ENCODE measurements at places on chromosomes 5 and 9.
A peak's percentile ranks its signal among the peaks of the same experiment; 100 is the strongest.

DNA sequence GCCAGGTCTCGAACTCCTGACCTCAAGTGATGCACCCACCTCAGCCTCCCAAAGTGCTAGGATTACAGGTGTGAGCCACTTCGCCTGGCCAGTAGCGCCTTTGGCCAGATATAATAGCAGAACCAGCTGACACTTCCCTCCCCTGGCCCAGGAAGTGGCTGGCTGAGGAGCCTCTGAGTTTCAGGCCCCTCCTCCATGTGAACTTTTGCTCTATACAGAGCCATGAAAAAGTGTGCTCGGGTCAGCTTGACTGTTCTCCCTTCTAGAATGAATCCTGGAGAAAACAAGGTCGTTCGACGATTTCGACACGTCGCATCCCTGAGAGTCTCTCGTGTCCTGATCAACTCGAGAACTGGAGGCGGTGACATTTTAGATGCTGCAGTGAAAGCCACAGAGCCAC lies 8.6 kb upstream of the ZDHHC12 start:
- DNase-seq: no peak

DNA sequence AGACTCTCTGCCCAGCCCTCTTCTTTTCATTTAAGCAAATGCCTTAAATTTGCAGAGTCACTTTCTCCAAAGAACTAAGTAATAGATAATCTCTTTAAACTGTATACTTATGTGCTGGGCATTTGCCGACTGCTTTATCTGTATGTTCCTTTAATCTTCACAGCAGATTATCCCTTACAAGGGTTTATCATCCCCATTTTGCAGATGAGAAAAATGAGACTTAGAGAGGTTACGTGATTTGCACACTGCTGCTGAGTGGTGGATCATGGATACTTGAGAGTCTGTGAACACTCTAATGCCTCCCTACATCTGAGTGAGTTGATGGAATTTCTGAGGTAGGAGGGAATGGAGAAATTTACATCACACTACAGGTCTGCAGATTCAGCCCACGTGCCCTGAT lies 4.2 kb downstream of the ZNF79 start:
- DNase-seq: no peak

GRCh38 chr5:58501778-58502417 lies 10.7 kb downstream of the GAPT start:
- DNase-seq: no peak

DNA sequence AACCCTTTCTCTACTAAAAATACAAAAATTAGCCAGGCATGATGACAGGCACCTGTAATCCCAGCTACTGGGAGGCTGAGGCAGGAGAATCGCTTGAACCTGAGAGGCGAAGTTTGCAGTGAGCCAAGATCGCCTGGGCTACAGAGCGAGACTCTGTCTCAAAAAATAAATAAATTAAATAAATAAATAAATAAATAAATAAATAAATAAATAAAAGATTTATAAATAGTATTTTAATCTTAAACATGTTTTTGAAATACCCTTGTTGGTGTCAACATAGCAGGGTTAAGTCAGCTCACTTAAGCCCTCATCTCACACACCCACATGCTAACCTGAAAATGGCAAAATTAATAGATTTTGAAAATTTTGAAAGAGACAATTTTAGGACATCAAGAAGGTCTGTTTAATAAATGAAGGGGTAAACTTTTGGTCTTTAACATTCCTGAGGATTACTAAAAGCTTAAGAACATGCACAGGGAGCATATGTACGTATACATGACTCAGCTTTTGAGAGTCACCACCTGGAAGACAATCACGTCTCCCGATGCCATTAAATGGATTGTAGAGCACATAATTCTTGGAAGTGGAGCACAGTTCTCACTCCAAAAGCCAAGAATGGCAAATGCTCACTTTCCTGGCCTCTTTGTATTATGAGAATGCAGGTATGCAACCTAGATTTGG lies 202.5 kb downstream of the GDNF start:
- DNase-seq: no peak

DNA sequence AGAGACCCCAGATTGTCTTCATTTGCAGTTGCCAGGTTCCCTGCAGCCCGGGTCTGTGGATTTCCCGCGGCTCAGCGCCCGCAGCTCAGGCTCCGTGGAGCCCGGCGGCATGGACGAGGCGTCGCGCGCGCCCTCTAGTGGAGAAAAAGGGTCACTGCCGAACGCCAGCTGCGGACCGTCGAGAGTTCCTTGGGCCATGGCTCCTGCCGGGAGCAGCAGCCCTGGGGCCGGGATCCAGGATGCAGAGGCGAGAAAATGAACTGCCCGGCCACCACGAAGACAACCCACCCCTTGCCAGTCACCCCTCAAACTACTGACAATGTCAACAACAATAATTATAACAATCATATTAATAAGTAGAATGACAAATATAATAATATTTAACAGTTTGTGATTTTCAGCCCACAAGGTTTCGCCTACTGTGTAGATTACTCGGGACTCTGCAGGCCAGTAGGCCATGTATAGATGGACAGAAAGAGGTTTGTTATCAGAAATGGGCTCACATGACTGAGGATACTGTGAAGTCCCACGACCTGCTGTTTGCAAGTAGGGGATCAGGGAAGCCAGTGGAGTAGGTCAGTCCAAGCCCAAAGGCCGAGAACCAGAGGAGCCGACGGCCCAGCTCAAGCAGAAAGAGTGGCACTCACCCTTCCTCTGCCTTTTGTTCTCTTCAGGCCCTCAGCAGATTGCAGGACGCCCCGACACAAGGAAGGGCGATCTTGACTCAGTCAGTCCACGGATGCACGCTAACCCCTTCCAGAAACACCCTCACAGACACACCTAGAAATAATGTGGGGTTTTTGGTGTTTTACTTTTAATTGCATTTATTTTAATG lies 43.1 kb downstream of the BOD1 start:
- DNase-seq: peak; percentile 90

- peak; percentile 6 for DNase-seq
Measured at GRCh38 chr5:90802474-90803317, 244.1 kb downstream of the ADGRV1 start.

DNA sequence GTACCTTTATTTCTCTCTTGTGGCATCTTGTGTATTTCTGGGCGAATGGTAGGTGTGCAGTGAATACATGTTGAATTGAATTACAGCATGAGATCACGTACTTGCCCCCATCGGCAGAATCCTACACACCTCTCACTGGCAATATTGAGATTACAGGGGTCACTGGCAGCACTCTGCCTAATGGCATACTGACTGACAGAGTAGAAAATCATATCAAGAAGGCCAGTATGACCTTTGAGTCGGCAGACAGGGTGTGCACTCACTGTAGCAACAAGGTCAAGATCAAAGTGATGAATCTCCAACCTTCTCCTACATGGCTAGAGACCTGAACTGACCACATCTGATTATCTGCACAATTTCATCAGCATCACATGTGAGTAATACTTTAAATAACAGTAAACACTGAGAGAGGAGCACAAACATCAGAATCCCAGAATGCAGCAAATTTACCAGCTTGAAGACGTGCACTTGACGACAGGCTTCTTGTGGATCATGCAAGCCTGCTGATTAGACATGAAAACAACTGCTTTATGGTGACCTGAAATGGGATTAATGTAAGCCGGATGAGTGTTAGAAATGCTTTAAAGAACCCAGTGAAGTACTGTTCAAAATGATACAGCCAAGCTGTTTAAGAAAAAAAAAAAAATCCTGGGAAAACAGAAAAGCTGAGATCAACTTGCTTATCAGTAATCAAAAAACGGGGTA lies 267.1 kb upstream of the EFNA5 start:
- DNase-seq: no peak

DNA sequence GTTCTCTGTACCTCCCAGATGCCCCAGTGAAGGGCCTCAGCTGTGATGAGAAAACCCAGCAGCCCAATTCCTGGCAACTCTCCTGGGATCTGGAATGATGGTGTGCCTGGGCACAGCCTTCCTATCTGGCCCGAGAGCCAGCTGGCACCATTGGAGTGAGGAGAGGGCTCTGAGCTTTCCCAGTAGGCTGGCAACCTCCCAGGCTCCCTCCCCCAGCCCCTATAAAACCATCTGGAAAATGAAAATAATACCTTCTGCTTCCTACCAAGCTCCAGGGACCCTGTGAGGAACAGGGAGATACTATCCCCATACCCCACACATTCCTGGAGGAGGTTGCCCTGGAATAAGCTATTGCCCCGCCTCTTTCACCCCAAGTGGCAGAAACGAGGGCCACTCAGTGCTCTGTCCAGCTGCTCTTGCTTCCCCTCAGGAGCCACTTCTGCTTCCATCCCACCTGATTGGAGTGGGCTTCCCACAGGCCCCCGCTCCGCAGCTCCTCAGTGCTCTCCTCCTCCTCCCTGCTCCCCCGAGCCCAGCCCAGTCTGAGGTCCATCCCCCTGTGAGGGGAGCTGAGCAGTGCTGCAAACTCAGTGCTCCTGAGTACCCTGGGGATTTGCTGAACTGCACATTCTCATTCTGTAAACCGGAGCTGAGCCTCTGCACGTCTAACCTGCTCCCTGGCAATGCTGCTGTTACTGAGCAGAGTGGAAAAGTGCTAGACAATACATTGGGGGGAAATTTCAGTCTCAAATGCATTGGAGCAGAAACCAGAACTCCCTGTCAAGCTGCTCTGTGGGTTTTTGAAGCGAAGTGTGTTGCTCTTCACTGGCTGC lies 74.7 kb downstream of the THBS4 start:
- DNase-seq: no peak

GRCh38 chr9:20048985-20049384 lies 260.1 kb upstream of the SLC24A2 start:
- no peak for DNase-seq

DNA sequence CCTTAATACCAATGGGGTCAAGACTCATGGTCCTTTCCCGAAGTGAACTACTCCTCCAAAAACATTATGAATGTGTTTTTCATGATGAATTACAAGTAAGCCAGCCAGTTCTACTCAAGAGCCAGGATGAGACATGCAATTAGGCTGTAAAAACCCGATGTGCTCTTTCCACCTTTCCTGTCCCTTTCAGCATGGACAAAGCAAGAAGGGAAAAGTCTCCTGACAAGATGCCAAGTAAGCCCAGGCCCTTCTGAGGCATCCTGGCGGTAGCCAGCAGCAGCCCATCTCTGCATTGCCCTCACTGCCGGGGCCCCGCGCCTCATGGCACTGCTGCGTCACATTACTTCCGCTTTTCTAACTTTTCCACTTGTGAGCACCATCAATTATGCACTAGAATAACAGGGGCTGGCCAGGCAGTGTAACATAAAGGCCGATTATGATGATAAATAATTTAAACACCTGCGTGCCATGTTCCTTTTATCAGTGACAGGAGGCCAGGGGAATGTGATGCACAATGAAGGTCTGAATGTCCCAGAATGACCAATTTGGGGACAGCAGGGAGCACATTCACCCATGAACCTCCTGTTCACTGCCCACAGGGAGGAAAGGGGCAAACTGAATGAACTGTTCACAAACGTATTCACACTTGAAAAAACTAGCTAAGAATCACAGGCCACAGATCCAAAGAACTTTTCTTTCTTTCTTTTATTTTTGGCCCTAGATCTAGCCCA lies 37.4 kb downstream of the EFNA5 start:
- DNase-seq: no peak

- no peak for DNase-seq
Measured at GRCh38 chr5:55620766-55621160, 86.0 kb upstream of the PLPP1 start.

DNA sequence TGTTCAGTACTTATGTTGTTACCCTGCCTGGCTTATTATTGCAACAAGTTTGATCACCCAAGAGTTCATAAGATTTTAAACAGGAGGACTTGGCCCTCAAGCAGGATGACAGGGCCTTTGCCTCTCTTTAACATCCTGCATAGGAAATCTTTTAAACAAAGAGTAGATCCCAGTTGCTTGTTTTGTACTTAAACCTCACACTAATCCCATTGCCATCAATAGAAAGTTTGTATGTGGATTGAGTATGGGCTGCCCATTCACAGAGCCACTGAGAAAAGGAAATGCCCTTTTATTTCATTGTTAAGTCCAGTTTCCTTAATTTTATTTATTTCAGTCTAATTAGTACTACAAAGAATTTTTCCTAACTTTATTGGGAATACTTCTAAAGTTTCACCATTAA lies 52.2 kb upstream of the FGF10 start:
- DNase-seq: no peak

- DNase-seq: no peak
Measured at GRCh38 chr5:71996789-71997188, 110.5 kb upstream of the MAP1B start.

DNA sequence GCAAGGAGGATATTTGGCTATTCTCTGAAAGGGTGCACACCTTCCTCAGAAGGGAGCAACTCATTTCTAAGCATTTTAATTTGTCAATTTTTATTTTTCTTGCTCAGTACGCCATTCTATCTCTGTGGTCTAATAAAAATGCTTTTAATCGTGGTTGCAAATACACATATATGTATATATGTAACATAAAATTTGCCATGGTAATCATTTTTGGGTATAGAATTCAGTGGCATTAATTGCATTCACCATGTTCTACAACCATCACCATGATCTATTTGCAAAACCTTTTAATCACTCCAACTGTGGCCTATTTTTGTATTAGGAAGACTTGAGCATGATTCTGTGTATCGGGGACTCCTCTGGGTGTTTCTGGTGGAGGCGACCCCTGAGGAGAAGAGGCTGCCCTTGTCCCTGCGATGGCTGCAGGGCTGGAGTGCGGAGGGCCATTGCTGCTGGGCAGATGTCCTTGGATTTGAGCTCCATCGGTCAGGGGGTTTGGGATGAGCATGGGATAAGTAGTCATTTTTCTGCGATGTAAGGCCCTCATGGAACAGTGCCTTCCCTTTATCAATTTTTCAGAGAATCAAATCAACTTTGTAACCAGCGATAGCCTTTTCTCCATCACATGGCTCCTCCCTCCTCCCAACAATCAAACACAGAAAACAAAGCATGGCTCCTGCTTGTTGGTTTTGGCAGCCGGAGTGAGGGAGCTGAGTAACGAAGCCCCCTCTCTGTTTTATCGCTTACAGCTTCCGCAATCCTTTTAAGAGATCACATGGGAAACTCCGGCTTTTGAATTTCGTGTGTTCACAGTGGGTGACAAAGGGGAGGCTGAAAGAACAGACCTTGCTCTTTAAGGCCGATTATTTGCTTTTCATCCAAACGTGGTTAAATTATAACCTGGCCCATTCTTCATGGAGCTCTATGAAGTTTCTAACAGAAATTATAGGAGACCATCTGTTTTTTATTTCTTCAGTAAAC lies 187.3 kb downstream of the TENT4A start:
- DNase-seq: no peak

GRCh38 chr5:174444479-174445188 lies 279.7 kb upstream of the MSX2 start:
- DNase-seq: no peak

GRCh38 chr9:4423207-4423610 lies 67.1 kb upstream of the SLC1A1 start:
- DNase-seq: no peak

Measured in neural crest cell (in vitro differentiated cells).